ENCODE measurements at places on chromosomes 2 and 18.

DNA sequence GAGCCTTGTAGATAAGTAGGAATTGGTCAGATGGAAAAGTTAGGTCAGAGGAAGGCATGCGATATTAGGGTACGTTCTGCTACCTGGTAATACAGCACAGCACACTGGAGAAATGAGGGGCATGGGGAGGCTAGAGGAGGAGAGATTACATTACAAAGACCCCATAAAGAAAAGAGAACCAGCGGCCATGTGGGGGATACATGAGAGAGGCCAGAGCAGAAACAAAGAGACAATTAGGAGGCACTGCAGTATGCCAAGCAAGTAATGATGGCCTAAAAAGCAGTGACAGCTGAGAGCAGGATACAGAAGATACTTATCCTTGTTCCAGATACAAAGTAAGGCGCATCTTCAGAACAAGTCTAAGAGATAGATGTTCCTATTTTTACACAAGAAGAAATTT lies 40.0 kb downstream of the TXNL1 start:
- DNase-seq, result no peak

DNA sequence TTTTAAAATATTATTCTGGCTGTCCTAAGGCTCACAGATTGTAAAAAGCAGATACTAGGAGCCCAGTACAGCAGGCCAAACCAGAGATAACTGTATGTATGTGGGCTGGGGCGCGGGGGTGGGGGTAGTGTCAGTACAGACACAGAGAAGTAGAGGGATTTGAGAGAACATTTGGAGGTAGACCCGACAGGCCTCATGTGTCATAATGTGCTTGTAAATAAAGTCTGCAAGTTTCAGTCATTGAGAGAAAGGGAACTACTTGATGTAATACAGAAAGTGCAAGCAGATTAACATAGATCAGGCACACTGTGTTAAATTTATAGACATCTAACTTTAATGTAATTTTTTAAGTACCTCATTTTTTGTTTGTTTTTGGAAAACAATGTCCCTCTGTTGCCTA lies 7.4 kb upstream of the POLI start:
- DNase-seq, result no peak

DNA sequence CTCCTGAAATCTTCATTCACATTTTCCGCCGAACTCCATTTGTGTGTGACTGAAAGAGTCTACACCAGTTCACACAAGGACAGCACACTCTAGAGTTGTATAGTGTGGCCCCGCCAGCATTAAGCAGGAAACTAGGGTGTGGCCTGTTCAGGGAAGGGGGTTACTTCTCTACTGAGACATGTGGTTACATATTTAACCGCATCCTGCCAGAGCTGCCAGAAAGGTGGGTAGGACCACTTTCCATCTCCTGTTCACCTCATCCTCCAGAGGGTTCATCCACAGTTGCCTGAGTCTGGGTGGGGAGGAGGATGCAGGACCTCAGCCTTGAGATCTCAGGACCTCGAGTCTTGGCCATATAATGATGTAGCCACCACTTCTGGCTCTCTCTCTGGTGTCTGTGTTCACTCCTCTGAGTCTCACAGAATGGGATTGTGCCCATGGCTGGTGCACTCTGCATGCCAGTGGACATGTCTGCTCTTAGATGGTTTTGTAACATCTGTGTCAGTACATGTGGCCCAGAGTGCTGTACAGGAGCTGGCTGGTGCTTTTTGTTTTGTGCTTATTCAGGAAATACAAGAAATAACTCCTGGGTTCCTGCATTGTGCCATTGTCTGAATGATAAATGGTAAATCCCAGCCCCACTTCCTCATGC lies 7.7 kb upstream of the SP140L start:
- DNase-seq, result peak; percentile 51

GRCh38 chr18:55501982-55502710 lies 85.8 kb downstream of the TCF4 start:
- DNase-seq, result no peak

GRCh38 chr2:35787302-35788031 lies 568.1 kb upstream of the CRIM1 start:
- DNase-seq, result no peak

DNA sequence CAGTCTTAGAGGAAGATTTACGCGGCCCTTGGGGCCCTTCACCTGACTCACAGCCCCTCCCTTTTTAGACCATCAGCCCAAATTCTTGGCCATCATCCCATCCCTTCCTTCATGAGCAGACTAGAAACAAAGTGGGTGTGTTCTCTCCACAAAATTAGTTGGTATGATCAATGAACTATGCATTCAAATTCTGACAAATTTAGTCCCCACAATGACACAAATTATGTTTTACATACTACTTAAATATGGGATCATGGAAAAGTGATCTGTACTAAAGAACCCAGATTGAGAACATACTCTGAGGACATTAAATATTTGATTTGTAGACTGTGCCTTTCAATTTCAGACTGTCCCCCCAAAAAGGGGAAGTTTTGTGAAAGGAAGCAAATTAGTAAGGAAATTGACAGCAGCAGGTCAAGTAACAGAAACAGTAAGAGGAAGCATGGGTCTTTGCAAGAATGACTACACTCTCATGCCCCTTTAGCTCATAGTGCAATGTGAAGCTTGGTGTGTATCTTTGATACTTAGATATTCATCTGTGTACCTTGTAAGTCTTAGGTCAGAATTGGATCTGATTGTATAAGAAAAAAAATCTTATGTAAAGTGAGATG lies 2.2 kb upstream of the MAPRE2 start:
- DNase-seq, result no peak

DNA sequence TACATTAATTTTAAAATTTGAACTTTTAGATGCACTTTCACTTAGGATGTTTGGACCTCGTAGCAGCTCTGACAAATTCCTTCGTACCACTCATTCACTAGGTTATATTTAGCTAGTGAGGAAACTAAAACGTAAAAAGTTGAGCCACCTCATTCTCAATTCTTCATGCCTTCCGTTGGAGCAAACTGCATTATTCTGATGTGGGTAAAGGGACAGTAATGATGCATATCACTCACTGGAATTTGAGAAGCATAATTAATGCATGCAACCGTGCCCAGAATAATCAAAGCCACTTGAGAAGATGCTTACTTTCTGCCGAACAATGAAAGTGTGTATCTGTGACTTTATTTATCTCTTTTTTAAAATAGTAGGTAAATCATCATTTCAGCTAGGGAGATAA lies 2.2 kb downstream of the CNOT9 start:
- DNase-seq, result no peak

GRCh38 chr18:31576670-31577069 lies 15.0 kb upstream of the TTR start:
- no peak for DNase-seq

DNA sequence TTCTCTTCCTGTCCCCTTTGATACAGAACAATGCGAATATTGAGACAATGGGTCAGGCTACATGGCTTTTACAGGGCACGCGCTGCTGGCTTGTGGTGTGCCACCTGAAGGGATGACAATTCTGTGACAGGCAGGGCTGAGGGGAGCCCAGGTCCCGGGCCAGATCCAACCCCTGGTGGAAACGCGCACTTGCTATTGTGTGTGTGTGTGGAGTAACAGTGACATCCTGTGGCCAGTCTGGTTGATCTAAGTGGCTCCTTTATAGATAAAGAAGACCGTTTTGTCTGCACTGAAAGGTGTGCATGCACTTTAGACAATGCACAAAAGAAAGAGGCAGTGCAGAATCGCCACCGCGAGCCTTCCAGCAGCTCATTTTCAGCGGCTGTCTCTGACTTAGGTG lies 273.6 kb downstream of the HRH4 start:
- no peak for DNase-seq
